ENCODE measurements at places on chromosomes 11 and 22. TPM values are rescaled to one million over a fixed set of nuclear protein-coding genes. Genes with fewer than 3 reads are reported as not detected.

P4HA3 gene
- not detected for total RNA-seq

GRCh38 chr11:132030896-132031295, 660.5 kb downstream of the NTM start:
- DNase-seq, result no peak

GRCh38 chr11:66595245-66595904, 2.4 kb downstream of the CCS start:
- no peak for DNase-seq

DNA sequence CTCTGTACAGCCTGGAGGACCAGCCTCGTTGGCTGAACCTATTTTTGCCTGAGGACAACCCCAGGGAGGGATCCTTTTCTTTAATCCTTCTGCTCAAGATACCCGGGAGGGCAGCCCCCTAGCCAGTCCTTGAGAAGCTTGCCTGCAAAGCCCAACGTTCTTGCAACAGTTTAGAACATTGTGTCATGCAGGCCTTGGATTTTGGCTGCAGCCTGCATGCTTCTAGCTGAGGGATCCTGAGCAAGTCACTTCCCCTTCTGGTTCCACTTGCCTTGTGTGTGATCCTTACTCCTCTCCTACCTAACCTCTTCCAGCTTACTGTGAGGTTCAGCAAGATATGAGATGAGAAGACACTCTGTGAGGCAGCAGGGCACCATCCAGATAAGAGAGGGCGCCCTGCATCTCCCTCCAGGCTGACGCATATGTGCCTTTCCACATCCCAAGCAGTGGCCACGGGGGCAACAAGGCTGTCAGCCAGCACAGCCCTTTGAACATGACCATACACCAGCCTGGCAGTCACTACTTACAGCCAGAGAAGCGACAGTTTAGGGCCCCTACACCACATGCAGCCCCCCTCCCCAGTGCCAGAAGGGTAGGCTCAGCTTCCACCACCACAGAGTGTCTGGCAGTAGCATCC, 76.1 kb downstream of the C11orf58 start:
- no peak for DNase-seq

NUDT22 gene
- total RNA-seq, result 58.4 TPM

GRCh38 chr11:37280200-37280599, 682.2 kb upstream of the RAG2 start:
- DNase-seq, result no peak

- DNase-seq, result no peak
Observed at GRCh38 chr11:2520736-2521035, 75.9 kb downstream of the KCNQ1 start.

- DNase-seq, result no peak
Observed at GRCh38 chr11:123434911-123435310, 4.8 kb downstream of the GRAMD1B start.

- no peak for DNase-seq
Observed at GRCh38 chr22:39530692-39531331, 1.7 kb downstream of the RPS19BP1 start.

- no peak for DNase-seq
Observed at GRCh38 chr11:72230764-72231365, 6.3 kb downstream of the INPPL1 start.

DNA sequence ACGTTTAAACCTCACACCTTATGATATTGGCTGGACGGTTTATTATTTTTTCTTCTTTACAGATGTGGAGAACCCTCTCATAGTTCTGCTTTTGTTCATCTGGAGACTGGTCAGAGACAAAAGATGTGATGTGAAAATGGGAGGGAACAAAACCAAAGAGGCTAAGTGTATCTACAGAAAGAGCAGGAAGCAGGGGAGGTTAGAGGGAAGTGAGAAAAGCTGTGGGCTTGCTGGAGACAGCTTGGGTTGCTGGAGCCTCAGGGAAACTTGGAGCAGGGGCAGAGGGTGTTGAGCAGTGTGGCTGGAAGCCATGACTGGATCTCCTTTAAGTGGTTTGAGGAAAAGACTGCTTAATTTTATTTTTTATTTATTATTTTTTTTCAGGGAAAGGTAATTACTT, 79.0 kb upstream of the SNX19 start:
- DNase-seq, result no peak

DNA sequence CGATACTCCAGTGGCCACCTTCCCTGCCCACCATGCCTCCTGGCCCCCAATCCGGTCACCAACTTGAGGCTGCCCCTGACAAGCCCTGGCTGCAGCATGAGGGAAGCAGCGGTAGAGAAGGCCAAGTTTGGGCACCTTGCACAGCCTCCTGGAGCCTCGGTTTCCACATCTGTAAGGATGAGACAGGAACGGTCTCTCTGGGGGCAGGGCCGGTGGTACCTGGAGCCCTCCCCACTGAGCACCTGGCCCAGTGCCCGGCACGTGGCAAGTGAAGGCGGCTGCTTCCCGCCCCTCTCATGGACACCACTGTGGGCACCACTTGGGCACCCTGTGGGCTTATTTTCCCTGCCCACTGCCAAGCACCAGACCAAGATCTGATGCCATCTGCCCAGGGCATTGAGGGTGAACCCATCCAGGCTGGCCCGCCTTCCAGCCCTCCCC, 77.8 kb downstream of the CDKN1C start:
- DNase-seq, result no peak

KCNJ4 gene
- total RNA-seq, result not detected

GGTLC2 gene
- not detected for total RNA-seq

GRCh38 chr11:76510060-76511047, 65.5 kb downstream of the EMSY start:
- DNase-seq, result no peak

SCGB1C1 gene
- total RNA-seq, result not detected

NOX4 gene
- total RNA-seq, result not detected

PRG2 gene
- 2.1 TPM for total RNA-seq

GRCh38 chr11:132256528-132257279, 886.3 kb downstream of the NTM start:
- no peak for DNase-seq

GRCh38 chr11:113728814-113729213, 22.7 kb upstream of the TMPRSS5 start:
- DNase-seq, result no peak

LSP1 gene
- total RNA-seq, result 148 TPM

PIM3 gene
- total RNA-seq, result 137 TPM
